ENCODE measurements at places on chromosomes 5 and 9. TPM values are rescaled to one million over a fixed set of nuclear protein-coding genes. Genes with fewer than 3 reads are reported as not detected.

The BASP1 gene
- total RNA-seq: 18.7 TPM

The CBY3 gene
- not detected for total RNA-seq

The GFI1B gene
- not detected for total RNA-seq

The PCDHB14 gene
- 0.88 TPM for total RNA-seq

The SNX24 gene
- 34.7 TPM for total RNA-seq

The FGD3 gene
- not detected for total RNA-seq
